CD4-positive, alpha-beta T cell treated with Interleukin-12 subunit alpha and Interleukin-12 subunit beta, for 1 hour (primary cell): ENCODE measurements at places on chromosomes 5 and 9.

- no peak for DNase-seq
These were observed 50.8 kb downstream of the TGFBR1 start for GRCh38 chr9:99155736-99156135.

GRCh38 chr5:16510098-16510497 lies 44.5 kb upstream of the ZNF622 start:
- DNase-seq = no peak

DNA sequence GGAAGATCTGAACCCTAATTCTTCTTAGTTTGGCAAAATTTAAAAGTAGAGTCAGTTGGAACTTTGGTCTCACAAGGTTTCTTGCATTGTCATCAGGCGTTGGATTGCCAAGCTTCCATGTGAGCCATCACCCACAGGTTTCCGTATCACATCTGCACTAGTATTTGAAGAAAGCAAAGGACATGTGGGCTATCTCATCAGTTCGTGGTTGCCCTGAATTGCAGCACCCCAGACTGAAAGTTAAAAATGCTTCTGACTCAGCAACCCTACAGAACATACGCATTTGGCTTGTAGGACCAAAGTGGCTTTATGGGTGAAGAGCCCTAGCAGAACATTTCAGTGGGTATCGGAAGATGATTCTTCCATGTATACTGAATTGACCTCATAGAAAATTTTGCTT lies 358.0 kb downstream of the ENC1 start:
- DNase-seq = no peak

- no peak for DNase-seq
These were observed 80.5 kb downstream of the RNF130 start for GRCh38 chr5:179991106-179991505.

- no peak for DNase-seq
These were observed 101.1 kb downstream of the FGF18 start for GRCh38 chr5:171520300-171521174.
